ENCODE measurements at places on chromosomes 4 and X. TPM values are rescaled to one million over a fixed set of nuclear protein-coding genes. Genes with fewer than 3 reads are reported as not detected.

Gene TREX2
- total RNA-seq: 1.4 TPM

Gene TDO2
- 0.55 TPM for total RNA-seq

Gene UTP3
- 34.0 TPM for total RNA-seq

Gene PCDH19
- total RNA-seq: 0.02 TPM

Gene HSFX4
- total RNA-seq: not detected

Gene EPGN
- not detected for total RNA-seq

Gene PROM1
- 0.58 TPM for total RNA-seq

Gene STATH
- total RNA-seq: not detected

Gene WAS
- total RNA-seq: 0.52 TPM

Gene IGSF1
- total RNA-seq: 0.28 TPM

Gene RNF175
- total RNA-seq: not detected

Gene OSTC
- total RNA-seq: 90.5 TPM

Gene RAB33A
- total RNA-seq: 0.13 TPM

Gene CYSLTR1
- not detected for total RNA-seq

Gene AFM
- total RNA-seq: not detected

Gene NKX1-1
- total RNA-seq: 0.06 TPM

Gene GPM6B
- total RNA-seq: 0.32 TPM

Gene DCAF12L1
- total RNA-seq: not detected

Gene CLDN22
- not detected for total RNA-seq

Gene F8A2
- not detected for total RNA-seq

Gene CHRDL1
- not detected for total RNA-seq

Gene HSPA4L
- 5.6 TPM for total RNA-seq

Gene SMAD1
- 9.1 TPM for total RNA-seq

Gene RBM46
- total RNA-seq: not detected
